ENCODE measurements at places on chromosomes 6 and 20.

GRCh38 chr6:27678469-27678868, 205.6 kb upstream of the ZNF184 start:
- no peaks in the 10 kb centered on the region for H3K36me3 ChIP-seq
- peaks cover 14% of the 10 kb centered on the region for H3K4me1 ChIP-seq
- no peak overlapping the region for H3K4me3 ChIP-seq
- no peak for DNase-seq

DNA sequence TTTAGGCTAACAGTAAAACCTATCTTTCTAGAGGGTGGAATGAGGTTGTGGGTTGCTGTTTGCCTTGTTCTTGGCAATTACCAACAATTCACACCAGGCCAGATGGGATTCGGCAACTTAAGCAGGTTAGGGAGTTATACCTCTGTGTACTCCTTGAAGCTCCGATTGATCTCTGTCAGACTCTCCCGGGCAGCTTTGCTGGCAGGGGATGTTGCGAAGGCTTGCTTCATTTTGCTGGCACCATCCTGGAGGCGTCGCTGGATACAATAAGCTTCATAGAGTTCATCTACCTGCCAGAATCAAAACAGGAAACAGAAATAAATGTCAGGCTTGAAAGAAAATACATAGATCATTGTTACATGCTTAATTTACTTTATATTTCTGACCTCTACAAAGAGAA, 66.4 kb upstream of the ARMH2 start:
- DNase-seq, result no peak
- H3K27ac ChIP-seq, result no peak overlapping the region
- H3K4me3 ChIP-seq, result no peak overlapping the region
- H3K27me3 ChIP-seq, result no peaks in the 10 kb centered on the region
- peaks cover 97% of the 10 kb centered on the region for H3K36me3 ChIP-seq

DNA sequence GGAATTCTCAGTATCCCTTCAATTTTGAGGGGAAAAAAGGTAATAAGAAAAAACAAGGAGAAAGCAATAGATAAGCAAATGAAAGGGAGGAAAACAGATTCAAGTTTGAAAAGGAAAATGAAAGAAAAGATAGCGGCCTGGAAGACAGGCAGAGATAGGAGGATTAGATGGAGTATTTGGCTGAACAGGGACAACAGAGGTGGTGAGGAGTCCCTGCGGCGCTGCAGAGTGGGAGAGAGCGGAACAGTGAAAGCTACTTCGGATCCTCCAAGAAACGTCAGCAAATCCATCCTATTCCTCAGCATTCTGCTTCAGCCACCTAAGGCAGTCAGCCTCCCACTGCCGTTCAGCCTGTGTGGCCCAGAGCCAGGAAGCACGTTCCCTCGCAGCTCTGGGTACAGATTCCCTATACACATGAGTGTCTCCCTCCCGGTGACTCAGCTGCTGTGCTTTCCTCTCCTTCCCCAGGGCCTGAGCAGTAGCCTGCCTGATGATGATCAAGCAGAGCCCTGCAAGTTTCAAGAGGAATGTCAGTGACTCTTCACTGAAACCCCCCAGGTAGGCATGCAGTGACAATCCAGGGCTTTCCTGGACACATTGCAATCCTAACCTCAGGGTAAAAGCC, 43.4 kb upstream of the CDYL start:
- no peaks in the 10 kb centered on the region for H3K27me3 ChIP-seq
- H3K4me3 ChIP-seq, result no peak overlapping the region
- peak; percentile 14 for DNase-seq
- no peaks in the 10 kb centered on the region for H3K4me1 ChIP-seq
- no peak overlapping the region for H3K27ac ChIP-seq

GRCh38 chr6:157092736-157093135, 230.6 kb downstream of the TMEM242 start:
- no peaks in the 10 kb centered on the region for H3K27me3 ChIP-seq
- peaks cover 47% of the 10 kb centered on the region for H3K36me3 ChIP-seq
- no peak overlapping the region for H3K27ac ChIP-seq

- no peaks in the 10 kb centered on the region for H3K27me3 ChIP-seq
- no peaks in the 10 kb centered on the region for H3K4me1 ChIP-seq
- H3K4me3 ChIP-seq, result no peak overlapping the region
Observed at GRCh38 chr6:74409447-74409846, 713.4 kb downstream of the CD109 start.

- no peaks in the 10 kb centered on the region for H3K4me1 ChIP-seq
- peaks cover 12% of the 10 kb centered on the region for H3K27me3 ChIP-seq
- DNase-seq, result peak; percentile 15
- H3K4me3 ChIP-seq, result no peak overlapping the region
Observed at GRCh38 chr6:96917098-96917497, 7.4 kb upstream of the KLHL32 start.

DNA sequence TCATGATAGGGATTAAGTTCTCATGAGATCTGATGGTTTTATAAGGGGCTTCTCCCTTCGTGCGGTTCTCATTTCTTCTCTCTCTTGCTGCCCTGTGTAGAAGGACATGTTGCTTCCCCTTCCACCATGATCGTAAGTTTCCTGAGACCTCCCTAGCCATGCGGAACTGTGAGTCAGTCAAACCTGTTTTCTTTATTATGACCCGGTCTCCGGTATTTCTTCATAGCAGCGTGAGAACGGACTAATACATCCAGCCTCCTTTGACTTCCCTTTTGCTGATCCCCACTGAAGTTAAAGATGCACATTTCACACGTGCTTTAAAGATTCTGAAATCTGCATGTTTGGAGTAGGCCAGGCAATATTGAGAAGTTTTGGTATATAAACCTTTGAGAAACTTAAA, 543.1 kb downstream of the PRKN start:
- H3K36me3 ChIP-seq, result no peaks in the 10 kb centered on the region
- peaks cover 33% of the 10 kb centered on the region for H3K4me1 ChIP-seq
- no peak overlapping the region for H3K4me3 ChIP-seq
- no peaks in the 10 kb centered on the region for H3K27me3 ChIP-seq
- peak; percentile 83 for DNase-seq
- peak overlapping the region; percentile 87 for H3K27ac ChIP-seq

- no peak overlapping the region for H3K27ac ChIP-seq
- DNase-seq, result no peak
- H3K27me3 ChIP-seq, result no peaks in the 10 kb centered on the region
- no peaks in the 10 kb centered on the region for H3K36me3 ChIP-seq
Observed at GRCh38 chr20:57694481-57694880, 15.3 kb downstream of the PMEPA1 start.

DNA sequence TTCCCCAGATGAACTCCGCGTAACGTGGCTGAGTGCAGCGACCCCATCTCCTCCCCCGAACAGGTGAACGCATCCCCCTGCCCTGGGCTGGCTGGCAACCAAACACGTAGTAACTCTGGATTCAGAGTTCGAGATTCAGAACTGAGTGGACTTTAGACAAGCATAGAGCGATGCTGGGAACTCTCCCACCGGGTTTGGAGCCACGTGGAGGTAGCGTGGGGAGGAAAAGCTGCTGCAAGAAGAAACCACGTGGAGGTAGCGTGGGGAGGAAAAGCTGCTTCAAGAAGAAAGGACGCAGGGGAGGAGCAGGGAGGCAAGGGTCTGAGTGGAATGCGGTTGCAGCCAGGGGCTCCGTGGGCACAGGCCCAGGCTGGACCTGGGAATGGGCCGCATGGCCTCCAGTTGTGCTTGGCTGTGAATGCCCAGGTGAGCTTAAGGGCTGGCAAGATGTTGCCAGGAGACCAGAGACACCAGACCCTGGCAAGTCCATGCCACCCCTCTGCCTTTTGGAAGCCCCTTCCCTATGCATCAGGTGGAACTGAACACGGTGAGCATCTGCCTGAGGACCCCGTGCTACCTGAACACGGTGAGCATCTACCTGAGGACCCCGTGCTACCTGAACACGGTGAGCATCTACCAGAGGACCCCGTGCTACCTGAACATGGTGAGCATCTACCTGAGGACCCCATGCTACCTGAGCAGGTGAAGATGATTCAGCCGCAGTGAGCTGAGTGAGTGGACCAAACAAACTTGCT, 118.0 kb upstream of the FRMD1 start:
- no peaks in the 10 kb centered on the region for H3K27me3 ChIP-seq
- H3K4me1 ChIP-seq, result no peaks in the 10 kb centered on the region
- no peak for DNase-seq
- H3K4me3 ChIP-seq, result no peak overlapping the region
- H3K27ac ChIP-seq, result no peak overlapping the region

GRCh38 chr20:46699651-46700359, 9.6 kb upstream of the SLC2A10 start:
- DNase-seq, result peak; percentile 14
- no peak overlapping the region for H3K4me3 ChIP-seq
- H3K4me1 ChIP-seq, result no peaks in the 10 kb centered on the region
- no peak overlapping the region for H3K27ac ChIP-seq

GRCh38 chr6:117264692-117265409, 507 bp upstream of the VGLL2 start:
- no peak overlapping the region for H3K4me3 ChIP-seq
- H3K36me3 ChIP-seq, result no peaks in the 10 kb centered on the region
- H3K27me3 ChIP-seq, result peaks cover 76% of the 10 kb centered on the region
- no peak overlapping the region for H3K27ac ChIP-seq
- no peaks in the 10 kb centered on the region for H3K4me1 ChIP-seq

- no peak overlapping the region for H3K4me3 ChIP-seq
- H3K27ac ChIP-seq, result no peak overlapping the region
- H3K36me3 ChIP-seq, result no peaks in the 10 kb centered on the region
- no peaks in the 10 kb centered on the region for H3K4me1 ChIP-seq
- H3K27me3 ChIP-seq, result no peaks in the 10 kb centered on the region
Observed at GRCh38 chr6:89542866-89543265, 95.7 kb downstream of the LYRM2 start.

- no peak overlapping the region for H3K27ac ChIP-seq
- H3K27me3 ChIP-seq, result peaks cover 9% of the 10 kb centered on the region
- H3K4me3 ChIP-seq, result no peak overlapping the region
- DNase-seq, result no peak
- no peaks in the 10 kb centered on the region for H3K36me3 ChIP-seq
Observed at GRCh38 chr6:6516666-6517458, 71.7 kb upstream of the LY86 start.

GRCh38 chr20:667351-668034, 8.1 kb downstream of the SCRT2 start:
- H3K4me1 ChIP-seq, result peaks cover 14% of the 10 kb centered on the region
- H3K36me3 ChIP-seq, result no peaks in the 10 kb centered on the region
- no peak overlapping the region for H3K4me3 ChIP-seq
- H3K27me3 ChIP-seq, result peaks cover 49% of the 10 kb centered on the region
- peak; percentile 61 for DNase-seq

GRCh38 chr20:37383229-37383989, 37.5 kb downstream of the SRC start:
- no peak overlapping the region for H3K4me3 ChIP-seq
- H3K4me1 ChIP-seq, result peaks cover 48% of the 10 kb centered on the region
- peak; percentile 53 for DNase-seq
- H3K27me3 ChIP-seq, result no peaks in the 10 kb centered on the region

GRCh38 chr6:27294409-27294808, 17.7 kb downstream of the POM121L2 start:
- no peak for DNase-seq
- H3K4me1 ChIP-seq, result no peaks in the 10 kb centered on the region
- H3K27me3 ChIP-seq, result peaks cover 83% of the 10 kb centered on the region
- no peaks in the 10 kb centered on the region for H3K36me3 ChIP-seq
